Fibroblast of the aortic adventitia (primary cell): ENCODE measurements at places on chromosomes 2 and 18. TPM values are rescaled to one million over a fixed set of nuclear protein-coding genes. Genes with fewer than 3 reads are reported as not detected.

LRRC30 gene
- not detected in 2 replicates for total RNA-seq

TRIM43 gene
- total RNA-seq: not detected in 2 replicates

LYG2 gene
- not detected in 2 replicates for total RNA-seq

MREG gene
- 2.2 and 2.8 TPM in 2 replicates for total RNA-seq

PLGLB1 gene
- total RNA-seq: 1.5 and 4.9 TPM in 2 replicates

RNF103 gene
- 25.0 and 25.1 TPM in 2 replicates for total RNA-seq

STPG4 gene
- total RNA-seq: 0.09 TPM in 1 of 2 replicates, not detected in the other

CELF4 gene
- not detected in 2 replicates for total RNA-seq

REG3G gene
- not detected in 2 replicates for total RNA-seq

SOX11 gene
- 0.54 TPM in 1 of 2 replicates, not detected in the other for total RNA-seq

KIF1A gene
- total RNA-seq: under 0.01 TPM in 1 of 2 replicates, not detected in the other

ALPI gene
- total RNA-seq: not detected in 2 replicates

CTAGE1 gene
- total RNA-seq: not detected in 2 replicates

FSIP2 gene
- 0.98 and 1.6 TPM in 2 replicates for total RNA-seq

IL1R2 gene
- 0.57 and 0.81 TPM in 2 replicates for total RNA-seq

SMAD2 gene
- total RNA-seq: 58.7 and 118 TPM in 2 replicates

GALR1 gene
- total RNA-seq: under 0.01 TPM in 1 of 2 replicates, not detected in the other

B3GNT7 gene
- total RNA-seq: 0.27 and 0.98 TPM in 2 replicates

SCN9A gene
- 14.0 and 22.9 TPM in 2 replicates for total RNA-seq

EML4 gene
- 49.9 and 50.9 TPM in 2 replicates for total RNA-seq

DYNAP gene
- not detected in 2 replicates for total RNA-seq

PER2 gene
- 1.9 and 10.8 TPM in 2 replicates for total RNA-seq

MOCOS gene
- 3.5 and 13.1 TPM in 2 replicates for total RNA-seq

CCNYL1 gene
- total RNA-seq: 24.6 and 59.5 TPM in 2 replicates

UGT1A3 gene
- total RNA-seq: not detected in 2 replicates

POTEE gene
- total RNA-seq: not detected in 2 replicates

SFT2D3 gene
- total RNA-seq: 3.5 and 7.0 TPM in 2 replicates

IRS1 gene
- 8.2 and 29.7 TPM in 2 replicates for total RNA-seq

PMS1 gene
- total RNA-seq: 27.0 and 34.2 TPM in 2 replicates

HSBP1L1 gene
- 2.5 and 7.2 TPM in 2 replicates for total RNA-seq

MALL gene
- 10.1 and 442 TPM in 2 replicates for total RNA-seq

LBX2 gene
- total RNA-seq: 2.0 and 3.0 TPM in 2 replicates

ANKMY1 gene
- 10.7 and 11.0 TPM in 2 replicates for total RNA-seq

SLC4A5 gene
- 0.25 and 0.45 TPM in 2 replicates for total RNA-seq

C1GALT1C1L gene
- 0.16 and 0.36 TPM in 2 replicates for total RNA-seq
